Posterior vena cava (tissue), 2 donors: ENCODE measurements at places on chromosomes 12 and 14. TPM values are rescaled to one million over a fixed set of nuclear protein-coding genes. Genes with fewer than 3 reads are reported as not detected.

GRCh38 chr12:64806593-64807460 lies 17.6 kb upstream of the TBC1D30 start:
- DNase-seq: no peak

DNA sequence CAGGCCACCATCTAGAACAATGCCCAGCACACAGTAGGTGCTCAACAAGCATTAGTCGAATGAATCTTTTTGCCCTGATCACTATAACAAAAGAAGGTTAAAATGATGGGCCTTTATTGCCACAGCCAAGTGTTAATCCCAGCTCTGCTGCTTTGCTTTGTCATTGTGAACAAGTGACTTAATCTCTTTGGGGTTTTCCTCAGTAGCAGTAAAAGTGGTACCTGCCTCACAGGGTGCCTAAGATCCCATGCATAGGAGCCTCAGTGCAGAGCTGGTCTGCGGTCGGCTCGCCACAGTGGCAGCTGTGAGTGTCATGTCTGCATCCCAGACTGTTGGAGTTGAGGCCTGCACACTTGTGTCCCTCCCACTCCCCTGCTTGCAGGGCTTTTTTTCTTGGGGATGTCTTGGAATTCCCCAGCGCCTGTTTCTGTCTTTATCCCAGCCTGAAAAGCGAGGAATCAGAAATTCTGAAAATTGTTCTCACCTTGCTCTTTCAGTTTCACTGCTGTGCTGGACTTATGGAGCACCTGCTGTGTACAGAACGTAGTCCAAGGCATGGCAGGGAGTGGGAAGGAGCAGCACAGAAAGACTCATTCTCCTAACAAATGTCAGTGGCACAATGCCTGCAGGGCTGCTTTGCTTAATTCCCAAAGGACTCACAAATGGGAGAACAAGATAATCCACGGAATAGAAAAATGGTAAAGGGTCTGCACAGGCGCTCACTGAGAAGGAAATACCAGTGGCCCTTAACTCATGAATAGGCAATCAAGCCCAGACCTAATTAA lies 90.8 kb downstream of the EML1 start:
- no peak for DNase-seq

DNA sequence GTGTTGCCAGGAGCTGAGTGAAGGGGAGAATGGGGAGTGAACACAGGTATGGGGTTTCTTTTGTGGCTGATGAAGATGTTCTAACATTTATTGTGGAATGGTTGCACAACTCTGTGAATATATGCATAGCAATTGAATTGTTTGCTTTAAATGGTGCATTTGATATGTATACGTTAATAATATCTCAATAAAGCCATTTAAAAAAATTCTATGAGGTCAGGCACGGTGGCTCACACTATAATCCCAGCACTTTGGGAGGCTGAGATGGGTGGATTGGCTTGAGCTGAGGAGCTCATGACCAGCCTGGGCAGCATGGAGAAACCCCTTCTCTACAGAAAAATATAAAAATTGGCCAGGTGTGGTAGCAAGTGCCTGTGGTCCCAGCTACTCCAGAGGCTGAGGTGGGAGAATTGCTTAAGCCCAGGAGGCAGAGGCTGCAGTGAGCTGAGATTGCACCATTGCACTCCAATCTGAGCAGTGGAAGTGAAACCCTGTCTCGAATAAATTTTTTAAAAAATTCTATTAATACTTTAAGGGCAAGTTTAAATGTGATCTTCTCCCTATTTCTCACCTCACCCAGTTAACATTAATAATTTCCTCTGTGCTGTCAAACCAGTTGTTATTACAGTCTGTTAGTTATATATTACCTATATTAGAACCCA lies 65.3 kb downstream of the DENND5B start:
- DNase-seq: no peak

GRCh38 chr12:58745348-58746125 lies 174.8 kb downstream of the LRIG3 start:
- no peak for DNase-seq

- DNase-seq: no peak
These were observed 288.3 kb upstream of the AMIGO2 start for GRCh38 chr12:47367912-47368537.

DNA sequence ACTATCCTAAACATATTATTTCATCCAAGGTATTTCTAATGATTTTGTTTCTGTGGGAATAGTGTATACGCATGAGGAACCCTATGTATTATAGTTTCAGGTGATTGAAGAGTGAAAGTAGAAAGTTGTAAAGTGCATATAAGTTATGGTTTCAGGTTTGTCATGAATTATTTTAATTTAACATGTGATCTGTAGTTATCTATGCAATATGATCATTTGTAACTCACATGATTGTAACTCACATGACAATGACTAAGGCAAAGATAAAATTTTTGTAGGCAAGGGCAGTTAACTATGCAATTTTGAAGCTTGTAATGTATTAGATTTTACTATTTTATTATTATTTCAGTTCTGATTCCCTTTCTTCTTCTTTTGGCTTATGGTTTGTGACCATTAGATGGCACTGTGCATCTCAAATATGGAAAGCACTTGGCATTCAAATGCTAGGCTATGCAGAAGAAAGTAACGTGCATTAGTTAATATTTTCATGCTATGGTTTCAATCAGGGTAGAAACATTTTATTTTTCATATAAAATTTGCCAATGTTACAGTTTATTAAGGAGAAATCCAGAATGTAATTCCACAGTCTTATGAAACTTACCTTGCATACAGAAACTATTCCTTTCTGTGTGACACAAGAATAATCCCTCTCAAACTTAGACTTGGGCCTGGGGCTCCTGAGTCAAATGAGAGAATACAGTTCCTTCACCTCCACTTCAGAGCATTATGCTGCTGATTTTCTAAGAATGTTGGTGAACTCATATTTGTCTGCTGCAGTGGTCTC lies 15.8 kb upstream of the TMEM30B start:
- DNase-seq: no peak

GRCh38 chr12:33605757-33606156 lies 166.1 kb upstream of the SYT10 start:
- no peak for DNase-seq

The ESRRB gene
- 0.60 TPM for total RNA-seq

The CRADD gene
- total RNA-seq: 22.0 TPM

The SMAGP gene
- total RNA-seq: 9.3 TPM

The REM2 gene
- 0.43 TPM for total RNA-seq

The DENND5B gene
- total RNA-seq: 13.1 TPM

The CLEC7A gene
- 19.4 TPM for total RNA-seq

The LRRC43 gene
- 0.60 TPM for total RNA-seq
